Germinal center (tissue), 1 donor: ENCODE measurements at places on chromosomes 7 and 10.

GRCh38 chr7:44431091-44431608 is 59.3 kb downstream of the NUDCD3 start:
- DNase-seq = peak; percentile 79

GRCh38 chr10:103111031-103111917 is 81.8 kb downstream of the NT5C2 start:
- no peak for DNase-seq

DNA sequence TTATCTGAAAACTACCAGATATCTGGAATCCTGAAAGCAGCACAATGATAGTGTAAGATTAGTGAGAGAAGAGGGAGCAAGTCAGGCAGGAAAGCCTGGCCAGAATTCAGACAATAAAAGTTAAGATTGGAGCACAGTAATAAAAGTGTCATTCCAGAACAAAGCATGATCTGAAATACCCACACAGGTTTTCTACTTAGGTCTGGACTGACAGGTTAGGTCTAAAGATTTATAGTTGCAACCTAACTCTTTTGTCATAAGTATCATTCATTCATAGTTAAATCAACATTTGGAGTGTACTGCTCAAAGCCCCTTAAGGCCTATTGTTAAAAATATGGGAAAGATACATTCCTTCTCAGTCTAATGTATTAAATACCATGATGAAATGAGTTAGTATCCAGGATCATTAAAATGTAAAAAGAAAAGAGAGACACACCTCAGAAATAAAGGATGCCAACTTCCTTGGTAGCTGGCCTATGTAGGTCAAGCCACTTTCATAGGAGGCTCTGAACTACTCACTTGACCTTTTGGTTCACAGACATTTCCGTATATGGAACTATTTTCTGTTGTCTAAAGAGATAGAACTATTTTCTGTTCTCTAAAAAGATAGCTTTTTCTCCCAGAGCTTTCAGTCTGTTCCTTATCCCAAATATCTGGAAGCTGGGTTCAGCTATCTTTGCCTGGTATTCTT is 105.2 kb downstream of the FAS start:
- no peak for DNase-seq

- no peak for DNase-seq
Measured at GRCh38 chr10:91536733-91537132, 96.1 kb downstream of the PPP1R3C start.

GRCh38 chr7:73704640-73705550 is 14.6 kb downstream of the STX1A start:
- no peak for DNase-seq

DNA sequence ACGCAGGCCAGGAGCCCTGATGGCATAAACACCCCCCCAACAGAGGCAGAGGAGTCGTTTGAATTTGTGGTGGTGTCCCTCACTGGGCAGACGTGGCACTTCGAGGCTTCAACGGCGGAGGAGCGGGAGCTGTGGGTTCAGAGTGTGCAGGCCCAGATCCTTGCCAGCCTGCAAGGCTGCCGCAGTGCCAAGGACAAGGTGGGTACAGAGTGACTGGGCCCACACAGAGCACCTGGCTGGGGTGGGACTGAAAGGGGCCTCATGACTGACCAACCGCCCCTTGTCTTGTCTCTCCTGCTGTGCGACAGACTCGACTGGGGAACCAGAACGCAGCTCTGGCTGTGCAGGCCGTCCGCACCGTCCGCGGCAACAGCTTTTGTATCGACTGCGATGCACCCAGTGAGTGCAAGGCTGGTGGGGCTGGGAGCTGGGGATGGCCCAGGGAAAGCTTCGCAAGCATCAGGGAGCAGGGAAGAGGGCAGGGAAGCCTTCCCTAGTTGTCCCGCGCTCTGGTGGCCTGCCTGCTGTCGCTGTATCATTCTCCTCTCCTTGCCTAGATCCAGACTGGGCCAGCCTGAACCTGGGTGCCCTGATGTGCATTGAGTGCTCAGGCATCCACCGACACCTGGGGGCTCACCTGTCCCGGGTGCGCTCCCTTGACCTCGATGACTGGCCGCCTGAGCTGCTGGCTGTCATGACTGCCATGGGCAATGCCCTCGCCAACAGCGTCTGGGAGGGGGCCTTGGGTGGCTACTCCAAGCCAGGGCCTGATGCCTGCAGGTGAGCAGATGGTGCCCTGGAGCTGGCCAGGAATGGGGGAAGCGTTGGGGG is 25.4 kb downstream of the GBX1 start:
- no peak for DNase-seq

DNA sequence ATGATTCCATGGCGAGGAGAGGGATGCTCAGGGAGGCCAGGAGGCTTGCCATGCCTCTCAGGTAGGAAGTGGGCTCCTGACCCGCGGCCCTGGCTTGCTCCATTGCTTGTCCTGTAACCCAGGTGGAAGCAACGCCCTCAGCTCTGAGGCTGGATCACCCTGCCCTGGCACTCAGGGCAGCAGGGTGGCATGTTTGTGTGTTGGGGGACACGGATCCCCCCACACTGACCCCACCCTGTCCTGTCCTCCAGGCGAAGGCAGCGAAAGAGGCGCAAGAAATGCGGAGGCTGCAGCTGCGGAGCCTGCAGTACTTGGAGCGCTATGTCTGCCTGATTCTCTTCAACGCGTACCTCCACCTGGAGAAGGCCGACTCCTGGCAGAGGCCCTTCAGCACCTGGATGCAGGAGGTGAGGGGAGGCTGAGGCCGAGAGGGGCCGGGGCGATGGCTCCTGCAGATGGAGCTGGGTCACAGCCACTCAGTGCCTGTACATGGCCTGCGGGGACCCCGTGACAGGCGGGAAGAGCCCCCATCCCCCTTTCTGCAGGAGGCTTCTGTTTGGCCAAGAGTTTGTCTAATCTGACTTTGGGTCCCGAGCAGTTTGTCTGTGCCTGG is 38.3 kb downstream of the PRF1 start:
- DNase-seq = no peak

DNA sequence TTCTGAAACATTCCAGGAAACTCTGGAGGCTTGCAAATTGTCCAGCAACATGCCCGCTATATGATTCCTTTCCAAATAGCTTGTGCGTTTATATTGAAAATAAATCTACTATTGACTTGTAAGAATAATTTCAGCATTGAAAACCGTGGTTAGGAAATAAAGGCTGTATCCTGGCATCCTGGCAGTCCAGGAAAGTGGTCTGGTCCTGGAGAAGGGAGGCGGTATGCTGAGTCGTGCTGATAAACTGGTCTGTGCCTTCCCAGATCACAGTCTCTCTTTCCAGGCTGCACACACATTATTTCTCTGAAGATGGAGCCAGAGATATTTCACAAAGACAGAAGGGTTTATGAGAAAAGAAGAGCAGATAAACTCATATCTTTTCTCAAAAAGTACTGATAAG is 350.1 kb upstream of the COBL start:
- no peak for DNase-seq

- no peak for DNase-seq
Measured at GRCh38 chr10:28587970-28588290, 55.0 kb downstream of the WAC start.

DNA sequence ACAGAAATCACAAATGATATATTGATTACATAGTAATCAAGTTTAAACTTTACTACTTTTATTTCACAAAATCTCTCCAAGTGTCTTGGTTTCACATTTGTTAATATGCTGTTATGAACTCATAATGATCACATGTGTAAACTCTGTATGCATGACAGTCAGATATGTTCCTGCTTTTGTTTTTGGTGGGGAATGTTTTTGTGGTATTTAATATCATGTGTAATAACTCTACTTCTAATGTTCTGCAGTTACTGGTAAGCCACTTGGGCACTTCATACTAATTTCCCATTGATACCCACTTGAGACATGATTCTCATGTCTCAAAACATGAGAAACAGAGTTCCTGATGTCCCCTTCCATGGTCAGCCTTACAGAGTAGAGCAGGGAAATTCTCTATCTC is 109.1 kb upstream of the INHBA start:
- no peak for DNase-seq

DNA sequence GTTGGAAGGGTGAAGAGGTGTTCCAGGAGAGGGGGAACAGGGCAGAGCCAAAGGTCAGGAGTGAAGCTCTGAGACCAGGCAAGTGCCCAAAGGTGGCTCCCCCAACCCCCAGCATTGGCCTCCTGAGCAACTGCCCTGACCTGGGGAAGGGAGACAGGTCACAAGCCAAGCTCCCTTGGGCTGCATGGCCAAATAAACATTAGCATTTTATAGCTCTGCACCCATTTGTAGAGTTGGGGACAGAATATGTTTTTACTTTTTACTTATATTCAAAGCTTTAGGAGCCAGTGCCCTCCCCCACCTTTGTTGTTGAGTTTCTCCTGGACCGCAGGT is 4.0 kb downstream of the UNC5B start:
- no peak for DNase-seq

DNA sequence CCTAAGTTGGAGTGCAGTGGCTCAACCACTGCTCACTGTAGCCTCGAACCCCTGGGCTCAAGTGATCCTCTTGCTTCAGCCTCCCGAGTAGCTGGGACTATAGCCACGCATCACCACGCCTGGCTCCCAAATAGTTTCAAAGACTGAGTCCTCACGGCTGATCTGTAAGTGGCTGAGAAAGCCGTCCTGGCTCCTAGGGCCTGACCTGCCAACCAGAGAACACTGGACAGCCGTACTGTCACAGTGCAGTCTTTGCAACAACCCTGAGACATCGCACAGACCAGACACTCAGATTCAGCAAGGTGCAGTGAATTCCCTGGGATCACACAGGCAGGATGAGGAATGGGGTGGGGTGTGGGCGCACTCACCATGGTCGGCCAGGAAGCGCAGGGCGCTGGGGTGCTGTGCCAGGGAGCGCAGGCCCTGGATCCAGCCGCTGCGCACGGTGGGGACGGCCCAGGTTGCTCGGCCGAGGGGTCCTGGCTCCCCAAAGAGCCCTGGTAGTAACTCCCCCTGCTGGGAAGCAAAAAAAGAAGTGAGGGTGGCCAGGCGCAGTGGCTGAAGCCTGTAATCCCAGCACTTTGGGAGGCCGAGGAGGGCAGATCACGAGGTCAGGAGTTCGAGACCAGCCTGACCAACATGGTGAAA is 10.7 kb downstream of the BRAT1 start:
- DNase-seq = no peak

DNA sequence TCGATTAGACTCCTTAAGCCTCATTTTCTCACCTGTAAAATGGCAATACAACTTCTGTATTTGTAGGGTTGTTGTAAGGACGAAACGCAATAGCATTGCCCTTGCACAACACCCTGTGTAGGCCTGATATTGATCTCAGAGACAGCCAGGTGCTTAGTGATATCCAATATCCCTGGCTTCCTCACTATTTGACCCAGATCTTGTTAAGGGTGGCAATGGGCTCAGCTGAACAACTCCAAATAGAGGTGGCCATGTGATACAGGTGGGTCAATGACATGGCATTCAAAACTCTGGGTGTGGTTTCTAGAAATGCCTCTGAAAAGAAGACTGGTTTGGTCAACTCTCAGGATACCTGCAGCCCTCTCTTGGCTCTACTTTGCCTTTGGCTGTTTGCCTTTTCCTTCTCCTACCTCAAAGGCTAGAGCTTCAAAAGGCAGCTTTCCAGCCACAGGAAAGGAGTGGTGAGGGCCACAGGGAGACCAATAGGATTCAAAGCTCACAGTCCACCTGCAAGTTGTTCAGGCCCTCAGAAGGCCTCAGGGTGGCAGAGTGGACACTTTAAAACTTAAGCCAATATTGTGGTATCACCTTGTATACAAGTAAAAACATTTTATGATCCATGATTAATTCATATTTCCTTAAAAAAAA is 14.9 kb upstream of the GATAD1 start:
- no peak for DNase-seq

DNA sequence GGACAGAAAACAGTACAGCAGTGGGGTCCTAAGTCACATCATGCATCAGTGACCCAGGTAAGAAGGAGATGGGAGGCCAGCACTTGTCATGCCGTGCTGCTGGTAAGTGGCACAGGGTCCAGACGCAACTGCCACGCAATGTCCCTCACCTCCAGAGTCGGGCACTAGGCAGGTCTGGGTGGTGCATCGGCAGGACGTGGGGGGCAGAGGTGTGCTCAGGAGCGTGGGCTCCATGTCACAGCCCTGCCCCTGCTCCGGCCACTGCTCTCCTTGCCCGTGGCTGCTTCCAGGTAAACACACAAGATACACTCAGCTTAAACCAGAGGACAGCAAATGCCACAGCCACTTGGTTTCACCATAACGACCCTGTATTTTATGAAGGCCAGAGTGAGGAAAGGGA is 47.3 kb downstream of the COBL start:
- no peak for DNase-seq

- peak; percentile 45 for DNase-seq
Measured at GRCh38 chr7:143299840-143300239, 11.7 kb downstream of the CASP2 start.

- no peak for DNase-seq
Measured at GRCh38 chr10:66834802-66835201, 91.0 kb upstream of the LRRTM3 start.

- DNase-seq = no peak
Measured at GRCh38 chr7:91929463-91929862, 11.2 kb upstream of the AKAP9 start.

DNA sequence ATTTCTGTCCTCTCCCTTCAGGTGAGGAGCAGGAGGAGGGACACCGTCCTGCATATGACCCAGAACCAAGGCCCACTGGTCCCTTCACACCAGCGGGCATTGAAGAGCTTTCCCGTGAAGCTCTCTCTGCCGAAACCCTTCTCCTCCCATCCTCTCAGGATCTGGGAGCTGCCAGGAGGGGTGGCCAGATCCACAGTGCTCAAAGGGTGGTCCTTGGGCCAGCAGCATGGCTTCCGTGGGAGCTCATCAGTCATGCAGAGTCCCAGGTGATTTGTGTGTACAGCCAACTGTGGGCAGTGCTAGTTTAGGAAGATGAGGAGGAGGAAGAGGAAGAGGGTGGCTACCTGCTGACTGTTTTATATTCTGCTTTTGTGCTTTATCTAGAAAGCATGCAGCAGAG is 28.4 kb downstream of the CNPY1 start:
- DNase-seq = no peak

GRCh38 chr10:12056748-12057147 is 12.0 kb upstream of the DHTKD1 start:
- DNase-seq = no peak

- peak; percentile 57 for DNase-seq
Measured at GRCh38 chr10:69716711-69717560, 84.8 kb upstream of the COL13A1 start.

DNA sequence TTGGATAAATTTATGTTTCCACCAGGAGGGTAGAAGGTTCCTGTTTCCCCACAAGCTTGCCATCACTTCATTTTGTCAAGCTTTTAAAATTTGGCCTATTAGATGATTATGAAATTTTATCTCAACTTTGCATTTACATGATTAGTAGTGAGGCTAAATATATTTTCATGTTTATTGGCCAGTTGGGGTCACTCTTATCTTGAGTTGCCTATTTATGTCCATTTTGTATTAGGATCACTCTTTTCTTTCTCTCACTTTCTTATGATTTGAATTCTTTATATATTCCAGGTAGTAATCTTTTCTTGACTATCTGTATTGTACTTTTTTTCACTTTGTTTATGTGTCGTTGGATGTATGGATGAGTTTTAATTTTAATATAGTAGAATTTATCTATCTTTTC is 218.6 kb upstream of the SLC26A5 start:
- DNase-seq = no peak
